ENCODE measurements at places on chromosomes 16 and 17.

DNA sequence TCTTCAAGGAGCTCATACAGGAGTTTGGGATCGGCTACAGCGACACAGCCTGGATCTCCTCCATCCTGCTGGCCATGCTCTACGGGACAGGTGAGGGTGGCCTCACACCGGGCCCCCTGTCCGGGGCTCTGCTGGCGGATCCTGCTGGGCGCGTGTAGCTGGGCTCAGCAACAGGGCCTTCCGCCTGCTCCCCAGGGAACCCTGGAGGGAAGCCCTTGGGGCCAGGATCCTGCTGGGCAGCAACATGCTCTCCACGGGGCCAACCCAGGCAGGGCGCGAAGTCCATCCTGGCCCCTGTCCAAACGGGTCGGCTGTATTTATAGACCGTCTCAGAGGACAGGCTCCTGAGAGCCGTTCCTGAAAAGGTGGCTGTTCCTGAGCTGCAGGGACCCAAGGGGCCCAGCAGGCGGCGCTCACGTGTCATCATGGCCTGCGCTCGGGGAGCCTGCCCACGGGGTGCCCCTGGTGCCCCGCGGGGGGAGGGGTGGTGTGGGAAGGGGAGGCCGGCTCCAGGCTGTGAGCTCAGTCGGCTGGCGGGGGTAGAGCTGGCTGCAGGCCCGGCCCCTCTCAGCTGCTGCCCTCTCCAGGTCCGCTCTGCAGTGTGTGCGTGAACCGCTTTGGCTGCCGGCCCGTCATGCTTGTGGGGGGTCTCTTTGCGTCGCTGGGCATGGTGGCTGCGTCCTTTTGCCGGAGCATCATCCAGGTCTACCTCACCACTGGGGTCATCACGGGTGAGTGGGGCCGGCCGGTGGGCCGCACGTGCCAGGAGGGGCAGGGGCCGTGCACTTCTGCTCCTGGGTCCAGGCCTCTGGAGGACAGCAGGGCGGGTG is 7.5 kb downstream of the SLC16A3 start:
- peak; percentile 78 for DNase-seq

DNA sequence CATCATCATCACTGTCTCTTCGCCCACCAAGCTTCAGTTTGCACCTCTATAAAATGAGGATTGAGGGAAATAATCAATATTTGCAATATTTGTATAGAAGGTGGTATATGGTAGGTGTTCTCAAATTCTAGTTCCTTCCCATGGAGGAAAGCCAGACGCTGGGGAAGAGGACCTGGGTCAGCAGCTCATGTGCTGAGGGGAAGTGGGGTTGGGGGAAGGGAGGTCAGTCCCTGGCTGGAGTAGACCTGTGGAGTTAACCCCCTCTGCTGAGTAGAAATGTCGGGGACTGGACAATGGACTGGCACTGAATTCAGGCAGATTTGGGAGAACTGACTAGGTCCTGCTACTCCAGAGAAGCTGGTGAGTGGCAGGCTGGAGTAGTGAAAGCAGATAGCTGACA is 12.8 kb upstream of the ITGB3 start:
- no peak for DNase-seq

DNA sequence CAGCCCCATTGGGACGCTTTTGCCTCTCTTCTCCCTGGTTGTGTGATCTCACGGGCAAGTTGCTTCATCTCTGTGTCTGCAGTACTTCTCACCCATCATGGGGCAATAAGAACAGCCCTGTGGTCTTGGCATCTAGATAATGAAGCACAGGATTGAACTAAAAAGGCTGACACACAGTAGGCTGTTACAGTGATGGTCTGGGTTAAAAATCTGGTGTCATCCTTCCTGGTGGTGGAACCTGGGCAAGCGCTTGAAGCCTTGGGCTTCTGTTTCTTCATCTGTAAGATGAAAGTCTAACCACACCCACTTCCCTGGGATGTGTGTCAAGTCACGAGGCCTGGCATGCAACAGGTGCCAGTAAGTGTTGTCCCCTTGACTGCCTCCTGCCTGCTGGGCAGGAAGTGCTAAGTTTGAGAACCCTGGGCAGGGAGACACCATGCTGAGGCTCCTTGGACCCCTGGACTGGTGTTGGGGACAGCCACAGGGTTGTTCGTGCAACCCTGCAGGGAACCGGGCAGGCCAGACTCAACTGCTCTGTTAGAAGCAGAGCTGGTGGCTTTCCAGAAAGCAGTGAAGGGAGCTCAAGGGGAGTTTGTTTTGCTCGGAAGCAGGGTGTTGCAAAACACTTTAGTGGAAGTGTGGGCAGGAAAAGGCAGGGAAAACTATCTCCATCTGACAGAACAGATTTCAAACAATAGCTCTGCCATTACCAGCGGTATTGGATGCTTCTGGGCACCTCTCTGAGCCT is 5.9 kb upstream of the MAP2K3 start:
- no peak for DNase-seq

DNA sequence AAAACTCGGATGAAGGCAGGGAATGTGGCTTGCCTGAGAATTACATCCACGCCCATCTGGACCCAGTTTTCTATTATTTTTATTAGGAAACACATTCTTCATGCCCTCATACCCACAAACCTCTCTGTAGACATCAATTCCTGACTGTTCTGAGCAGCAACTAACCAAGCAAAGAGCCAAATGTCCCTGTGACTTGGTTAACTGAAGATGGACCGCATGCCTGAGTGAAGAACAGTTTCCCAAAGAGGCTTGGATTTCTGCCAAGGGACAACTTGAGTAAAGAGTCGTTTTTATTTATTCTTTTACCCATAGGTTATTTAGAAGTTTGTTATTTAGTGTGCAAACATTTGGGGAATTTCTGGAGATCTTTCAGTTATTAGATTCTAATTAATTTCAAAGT is 259.8 kb downstream of the GRIN2A start:
- DNase-seq, result no peak

DNA sequence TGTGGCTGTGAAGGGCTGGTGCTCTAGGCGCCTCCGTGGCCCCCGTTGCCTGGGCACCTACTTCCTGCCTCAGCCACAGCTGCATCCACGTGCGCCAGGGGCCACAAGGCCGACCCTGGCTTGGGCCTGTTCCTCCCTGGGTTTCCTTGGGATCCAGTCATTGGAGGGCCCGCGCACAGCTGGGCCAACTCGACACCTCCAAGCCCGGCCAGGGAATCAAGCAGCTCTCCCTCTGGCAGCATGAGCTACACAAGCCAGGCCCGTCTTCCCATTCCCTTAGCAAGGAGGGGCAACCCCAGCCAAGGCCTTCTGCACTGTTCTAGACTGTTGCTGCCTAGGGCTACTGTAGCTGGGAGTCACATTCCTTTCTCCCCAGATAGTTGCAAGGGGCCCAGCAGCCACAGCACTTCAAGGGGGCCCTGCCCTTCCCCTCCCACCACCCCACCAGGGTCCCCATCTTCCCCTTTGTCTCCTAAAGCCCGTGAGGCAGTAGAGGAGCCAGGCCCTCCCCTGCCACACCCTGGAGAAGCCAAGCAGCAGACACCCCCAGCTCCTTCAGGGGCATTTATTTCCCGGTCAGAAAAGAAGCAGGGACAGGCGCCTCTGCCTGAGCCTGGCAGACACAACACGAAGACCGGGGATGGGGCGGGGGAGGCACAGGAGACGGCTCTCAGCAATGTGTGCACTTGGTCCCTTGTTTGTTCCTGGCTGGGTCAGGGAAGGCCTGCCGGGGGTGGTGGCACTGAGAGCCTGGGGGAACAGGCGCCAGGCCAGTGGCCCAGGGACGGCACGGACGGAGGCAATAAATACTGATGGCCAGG is 3.8 kb downstream of the ARHGDIA start:
- DNase-seq, result no peak

- no peak for DNase-seq
Observed at GRCh38 chr17:39704821-39705551, 5.1 kb downstream of the ERBB2 start.

- no peak for DNase-seq
Observed at GRCh38 chr16:88905563-88905962, 39.1 kb upstream of the PABPN1L start.

- peak; percentile 75 for DNase-seq
Observed at GRCh38 chr16:49474741-49475140, 101.1 kb downstream of the C16orf78 start.

GRCh38 chr17:37745801-37746426 is 1.1 kb upstream of the HNF1B start:
- DNase-seq, result no peak

DNA sequence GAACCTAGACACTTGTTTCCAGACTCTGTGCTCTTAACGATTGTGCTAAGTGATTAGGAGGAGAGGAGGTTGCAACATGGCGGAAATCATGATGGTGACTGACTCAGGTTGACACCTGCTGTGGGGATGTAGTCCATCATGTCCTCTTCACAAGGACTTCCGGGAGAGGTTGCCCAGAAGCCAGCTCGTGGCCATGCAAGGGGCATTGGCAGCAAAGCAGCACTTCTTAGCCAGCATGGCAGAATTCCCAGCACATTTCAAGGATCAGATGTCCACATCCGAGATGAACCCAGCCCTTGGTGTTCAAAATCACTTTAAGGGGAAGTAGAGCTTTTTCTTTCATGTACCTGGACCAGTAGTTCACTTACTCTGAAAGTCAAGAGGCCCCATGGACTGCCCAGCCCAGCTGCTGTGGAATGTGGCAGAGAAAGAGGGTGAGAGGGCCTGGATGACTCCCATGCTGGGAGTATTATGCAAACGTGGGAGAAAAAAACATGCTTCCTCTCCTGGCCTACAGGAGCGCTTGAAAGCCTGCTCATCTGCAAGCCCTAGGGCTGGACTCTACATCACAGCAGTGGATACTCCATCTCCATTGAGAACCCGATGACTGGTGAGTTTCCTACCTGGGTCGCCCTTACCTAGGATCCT is 65.5 kb downstream of the IRX6 start:
- no peak for DNase-seq

DNA sequence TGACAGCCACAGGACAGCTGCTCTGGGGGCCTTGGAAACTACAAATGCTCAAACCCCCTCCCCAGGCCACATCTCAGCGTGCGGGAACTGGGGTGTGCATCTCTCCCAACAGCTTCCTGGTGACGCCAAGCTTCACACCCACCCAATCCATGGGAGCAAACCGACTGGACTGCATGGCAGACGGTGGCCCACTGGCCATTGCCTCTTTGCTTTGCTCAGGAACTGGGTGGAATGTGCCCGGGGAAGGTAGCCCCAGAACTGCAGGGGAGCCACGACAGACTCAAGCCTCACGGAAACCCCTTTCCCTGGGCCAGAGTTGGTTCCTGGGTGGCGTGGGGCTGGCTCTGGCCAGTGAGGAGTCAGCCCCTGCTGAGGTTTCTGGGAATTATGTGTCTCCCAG is 5.2 kb upstream of the C16orf95 start:
- DNase-seq, result no peak

GRCh38 chr16:80710918-80711317 is 93.5 kb downstream of the CDYL2 start:
- DNase-seq, result no peak

GRCh38 chr16:52603015-52603414 is 56.1 kb upstream of the TOX3 start:
- DNase-seq, result peak; percentile 58

DNA sequence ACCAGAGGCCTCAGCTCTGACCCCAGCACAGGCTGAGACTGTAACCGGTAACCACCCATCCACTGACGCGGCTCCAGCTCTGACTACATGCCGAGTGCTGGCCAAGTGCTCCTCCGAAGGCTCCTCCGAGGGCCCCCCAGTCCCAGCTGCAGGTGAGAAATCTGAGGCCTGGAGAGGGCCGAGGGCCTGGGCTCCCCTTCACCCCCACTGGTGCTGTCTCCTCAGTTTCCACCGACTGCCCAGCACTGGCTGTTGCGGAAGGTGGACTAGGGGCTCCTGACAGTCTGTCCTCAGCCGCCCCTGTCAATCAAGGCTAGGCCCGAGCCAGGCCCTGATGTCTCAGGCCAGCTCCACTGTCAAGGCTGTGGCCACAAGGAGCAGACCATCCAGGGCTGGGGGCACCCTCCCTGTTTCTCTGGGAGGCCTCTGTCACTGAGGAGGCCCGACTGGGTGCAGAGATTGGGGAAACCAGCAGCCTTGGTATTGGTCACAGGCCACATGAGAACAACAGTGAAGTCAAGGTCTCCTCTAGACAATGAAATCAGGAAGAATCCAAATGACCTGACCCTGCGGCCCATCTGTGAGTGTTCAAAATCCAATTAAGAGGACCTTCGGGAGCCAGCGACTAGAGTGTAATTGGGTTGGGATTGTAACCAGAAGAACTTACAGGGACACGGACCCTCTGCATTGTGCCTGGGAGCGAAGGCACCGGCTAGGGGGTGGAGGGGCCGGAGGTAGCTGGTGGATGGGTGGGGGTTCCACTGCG is 5.1 kb downstream of the TMEM235 start:
- DNase-seq, result no peak

DNA sequence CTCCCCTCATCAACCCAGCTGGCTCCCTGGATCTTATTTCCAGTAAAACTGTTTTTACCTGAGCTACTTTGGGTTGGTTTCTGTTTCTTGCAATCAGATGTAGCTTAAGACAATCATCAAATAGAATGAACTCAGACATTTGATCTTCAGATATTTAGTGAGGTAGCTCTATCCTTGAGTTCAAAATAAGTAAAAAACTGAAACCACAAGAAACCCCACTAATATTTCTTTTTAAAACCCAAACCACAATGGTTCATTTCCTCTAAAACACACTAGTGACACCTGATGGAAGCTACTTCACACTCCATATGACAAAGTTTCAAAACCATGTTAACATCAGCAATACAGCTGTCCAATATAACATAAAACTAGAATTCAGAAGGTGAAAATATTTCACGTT is 37.8 kb downstream of the CACNG1 start:
- DNase-seq, result no peak

- DNase-seq, result no peak
Observed at GRCh38 chr17:31582151-31582907, 190.9 kb downstream of the RAB11FIP4 start.

GRCh38 chr16:67710607-67711006 is 8.5 kb downstream of the GFOD2 start:
- DNase-seq, result no peak

GRCh38 chr16:50552476-50553101 is 4.4 kb downstream of the NKD1 start:
- DNase-seq, result no peak

DNA sequence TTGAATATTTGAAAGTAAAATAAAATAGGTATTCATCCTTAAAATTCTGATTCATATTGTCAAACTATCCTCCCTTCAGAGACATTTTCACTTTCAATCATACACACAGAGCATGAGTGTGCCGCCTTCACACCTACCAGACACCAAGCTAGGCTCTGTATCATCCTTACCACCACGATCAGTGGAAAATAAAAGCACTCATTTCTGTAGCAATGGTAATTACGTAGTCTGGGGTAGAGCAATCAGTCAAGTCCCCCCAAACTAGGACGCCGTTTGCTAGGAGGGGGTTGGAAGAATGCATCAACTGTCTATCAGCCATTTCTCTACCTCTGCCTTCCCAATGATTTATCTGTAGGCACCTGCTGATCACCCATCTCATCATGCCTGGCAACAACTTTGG is 84.6 kb upstream of the GRIN2A start:
- no peak for DNase-seq

- DNase-seq, result no peak
Observed at GRCh38 chr17:72937707-72938106, 154.8 kb downstream of the SLC39A11 start.

GRCh38 chr17:35011671-35012216 is 31.4 kb downstream of the LIG3 start:
- DNase-seq, result peak; percentile 37

Measured in NCI-H1694 (cell line).